ENCODE measurements at places on chromosomes 12 and 14.

- DNase-seq = no peak
Measured at GRCh38 chr12:42338280-42338679, 12.3 kb downstream of the PPHLN1 start.

DNA sequence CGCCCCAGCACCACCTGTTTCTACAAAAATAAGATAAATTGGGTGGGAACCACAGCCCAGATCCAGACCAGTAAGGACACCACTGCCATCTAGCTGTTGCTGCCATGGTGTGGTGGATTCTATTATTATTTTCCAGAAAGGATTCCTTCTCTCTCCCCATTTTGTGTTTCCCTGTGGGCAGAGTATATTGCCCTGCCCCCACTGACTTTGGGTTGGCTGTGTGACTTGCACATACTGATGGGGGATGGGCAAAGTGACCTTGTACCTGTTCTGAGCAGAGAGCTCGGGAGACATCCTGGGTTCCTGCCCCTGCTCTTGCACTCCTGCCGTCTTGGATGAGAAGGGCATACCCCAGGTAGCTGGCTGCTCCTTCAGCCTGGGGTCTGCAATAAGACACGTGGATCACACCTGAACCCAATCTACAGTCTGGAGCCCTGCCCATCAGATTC lies 24.3 kb downstream of the MOAP1 start:
- DNase-seq = peak; percentile 37

DNA sequence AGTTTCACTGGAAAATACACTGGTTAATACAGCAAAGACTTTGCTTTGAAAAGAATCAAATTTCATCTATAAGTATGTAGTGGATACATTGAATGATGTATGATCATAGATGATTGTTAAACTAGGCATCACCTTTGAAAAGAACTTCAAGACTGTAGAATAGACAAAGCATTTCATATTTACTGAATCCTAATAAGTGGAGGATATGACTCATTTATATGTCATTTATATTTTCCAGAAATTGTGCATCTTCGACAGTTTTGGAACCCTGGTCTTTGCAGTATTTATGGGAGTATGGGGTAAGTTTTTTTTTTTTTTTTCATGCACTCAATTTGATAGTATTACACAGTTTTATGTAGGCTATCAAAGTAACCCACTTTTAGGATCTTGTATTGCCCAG lies 161.9 kb downstream of the ANO6 start:
- DNase-seq = no peak

GRCh38 chr12:97572220-97572619 lies 109.6 kb downstream of the RMST start:
- DNase-seq = no peak

- no peak for DNase-seq
Measured at GRCh38 chr12:11991604-11992003, 79.1 kb upstream of the BCL2L14 start.

GRCh38 chr12:29797565-29798355 lies 14.0 kb upstream of the TMTC1 start:
- no peak for DNase-seq

DNA sequence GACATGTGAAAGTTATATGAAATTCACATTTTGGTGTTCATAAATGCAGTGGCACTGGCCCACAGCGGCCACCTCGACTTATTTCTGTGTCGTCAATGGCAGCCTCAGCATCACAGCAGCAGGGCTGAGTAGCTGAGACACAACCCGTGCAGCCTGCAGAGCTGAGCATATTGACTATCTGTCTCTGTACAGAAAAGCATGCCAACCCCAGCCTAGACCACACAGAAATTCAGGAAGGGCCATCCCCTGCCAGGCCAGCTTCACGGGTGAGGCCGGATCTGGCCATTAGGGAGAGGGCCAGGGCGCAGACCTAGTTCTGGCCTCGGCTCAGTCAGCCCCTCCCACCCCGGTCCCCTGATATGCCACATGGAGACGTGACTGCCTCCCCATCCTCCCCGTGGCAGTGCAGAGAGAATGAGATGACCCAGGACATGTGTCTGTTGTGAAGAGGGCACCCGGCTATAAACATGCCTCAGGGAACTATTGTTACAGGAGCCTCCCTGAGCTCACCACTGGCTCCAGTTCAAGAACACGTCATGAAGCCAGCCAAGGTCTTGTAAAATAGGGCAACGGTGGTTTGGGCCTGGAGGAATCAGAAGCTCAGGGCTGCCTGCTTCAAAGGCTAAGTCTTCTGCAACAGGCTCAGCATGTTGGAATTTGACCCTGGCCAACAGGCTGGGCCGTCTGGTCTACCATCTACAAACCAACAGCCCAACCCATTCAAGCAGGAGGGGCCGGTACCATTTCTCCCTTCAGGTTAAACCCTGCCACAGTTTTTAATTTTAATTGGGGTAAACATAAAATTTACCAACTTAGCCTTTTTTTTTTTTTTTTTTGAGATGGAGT lies 25.5 kb downstream of the SCARB1 start:
- DNase-seq = no peak

- DNase-seq = no peak
Measured at GRCh38 chr14:79383031-79383430, 828.3 kb downstream of the DIO2 start.

- no peak for DNase-seq
Measured at GRCh38 chr14:54453252-54453651, 12.1 kb upstream of the CNIH1 start.

DNA sequence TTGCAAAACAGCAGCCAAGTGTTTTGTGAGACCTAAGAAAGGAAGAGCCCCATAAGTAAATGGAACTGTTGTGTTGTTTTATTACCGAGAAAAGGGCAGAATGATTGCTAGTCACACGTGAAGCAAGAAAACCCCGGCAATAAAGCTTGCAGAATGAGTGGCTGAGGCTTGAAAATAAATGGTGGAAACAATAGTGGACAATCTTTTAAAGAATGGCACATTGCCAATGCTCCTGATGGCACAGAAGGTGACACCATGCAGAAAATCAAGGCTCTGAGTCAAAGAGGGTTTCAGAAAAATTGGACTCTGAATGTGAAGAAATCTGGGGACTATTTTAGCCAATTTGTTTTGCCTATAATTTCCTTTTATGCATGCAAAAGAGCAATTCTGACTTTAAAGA lies 4.0 kb upstream of the AQP2 start:
- DNase-seq = no peak

DNA sequence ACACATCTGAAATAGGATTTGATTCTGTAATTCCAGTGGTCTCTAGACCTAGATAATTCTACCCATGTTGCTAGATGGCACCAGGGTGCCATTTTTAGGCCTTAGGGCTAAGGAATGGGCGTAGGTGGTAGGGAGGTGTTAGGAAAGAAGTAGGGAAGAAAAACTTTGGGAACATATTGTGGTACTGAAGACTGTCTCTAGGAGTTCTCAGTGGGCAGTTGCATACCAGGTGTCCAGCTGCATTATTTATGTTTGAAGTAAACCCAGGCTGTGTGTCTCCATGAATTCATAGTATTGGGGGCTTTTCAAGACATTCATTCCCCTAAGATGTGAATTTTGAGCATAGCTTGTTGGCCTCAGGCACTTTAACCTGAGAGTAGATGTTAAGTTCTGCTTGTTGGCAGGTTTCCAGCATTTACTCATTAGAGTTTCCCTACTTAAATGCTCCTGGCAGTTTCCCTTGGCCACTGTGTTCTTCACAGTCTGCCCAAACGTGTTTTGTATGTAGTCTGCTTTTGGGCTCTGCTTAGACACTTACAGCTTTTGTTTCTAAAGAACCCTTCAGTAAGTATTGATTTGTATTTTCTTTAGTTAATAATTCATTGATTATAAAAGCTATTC lies 31.5 kb upstream of the CCT2 start:
- no peak for DNase-seq

- DNase-seq = no peak
Measured at GRCh38 chr14:52021957-52022600, 32.7 kb downstream of the RTRAF start.

Data from inflammatory macrophage (primary cell).